IMR-90 (cell line): ENCODE measurements at places on chromosomes 7 and 10.

GRCh38 chr10:79532-80215 is 30.6 kb upstream of the TUBB8 start:
- DNase-seq, result no peak

- no peak for DNase-seq
These were observed 14.2 kb downstream of the SLC37A3 start for GRCh38 chr7:140383954-140384713.

GRCh38 chr10:69459893-69460575 is 8.8 kb downstream of the TSPAN15 start:
- DNase-seq, result no peak

DNA sequence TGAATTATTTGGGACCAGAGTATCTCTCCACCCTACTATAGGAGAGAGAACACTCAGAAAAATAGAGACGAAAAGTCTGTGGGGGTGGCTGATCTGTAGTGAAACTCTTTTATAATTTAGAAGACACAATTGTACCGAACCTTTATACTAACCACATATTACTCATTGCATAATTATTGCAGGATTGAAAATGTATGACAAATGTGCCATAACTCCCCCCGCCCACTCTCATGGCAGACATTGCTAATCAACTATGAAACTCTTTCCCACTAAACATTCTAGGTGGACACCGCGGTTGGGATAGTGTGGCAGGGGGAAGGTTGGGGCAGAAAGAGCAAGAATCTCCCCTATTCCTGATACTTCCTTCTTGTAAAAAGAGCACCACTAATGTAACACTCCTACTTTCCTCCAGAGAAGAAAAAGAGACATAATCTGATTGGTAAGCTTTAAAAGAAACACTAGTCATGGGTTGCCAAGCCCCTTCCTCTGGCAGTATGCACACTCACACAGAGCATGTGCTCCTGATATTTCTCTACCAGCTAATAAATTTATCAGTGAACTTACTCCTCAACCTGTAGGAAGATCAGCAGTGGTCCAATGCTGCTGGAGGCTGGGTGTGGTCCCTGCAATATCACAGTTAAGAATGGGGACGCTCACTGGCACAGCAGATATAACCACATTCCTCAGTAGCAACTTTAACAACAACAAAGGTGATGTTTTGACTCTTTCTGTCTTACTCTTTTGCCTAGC is 18.7 kb upstream of the ARID5B start:
- peak; percentile 58 for DNase-seq

GRCh38 chr7:21346297-21346696 is 81.6 kb upstream of the SP4 start:
- no peak for DNase-seq

- no peak for DNase-seq
These were observed 68.3 kb upstream of the MGMT start for GRCh38 chr10:129398711-129399141.

- no peak for DNase-seq
These were observed 175.6 kb downstream of the ELFN1 start for GRCh38 chr7:1845536-1846311.

- no peak for DNase-seq
These were observed 597.7 kb downstream of the NRG3 start for GRCh38 chr10:82472406-82473335.

DNA sequence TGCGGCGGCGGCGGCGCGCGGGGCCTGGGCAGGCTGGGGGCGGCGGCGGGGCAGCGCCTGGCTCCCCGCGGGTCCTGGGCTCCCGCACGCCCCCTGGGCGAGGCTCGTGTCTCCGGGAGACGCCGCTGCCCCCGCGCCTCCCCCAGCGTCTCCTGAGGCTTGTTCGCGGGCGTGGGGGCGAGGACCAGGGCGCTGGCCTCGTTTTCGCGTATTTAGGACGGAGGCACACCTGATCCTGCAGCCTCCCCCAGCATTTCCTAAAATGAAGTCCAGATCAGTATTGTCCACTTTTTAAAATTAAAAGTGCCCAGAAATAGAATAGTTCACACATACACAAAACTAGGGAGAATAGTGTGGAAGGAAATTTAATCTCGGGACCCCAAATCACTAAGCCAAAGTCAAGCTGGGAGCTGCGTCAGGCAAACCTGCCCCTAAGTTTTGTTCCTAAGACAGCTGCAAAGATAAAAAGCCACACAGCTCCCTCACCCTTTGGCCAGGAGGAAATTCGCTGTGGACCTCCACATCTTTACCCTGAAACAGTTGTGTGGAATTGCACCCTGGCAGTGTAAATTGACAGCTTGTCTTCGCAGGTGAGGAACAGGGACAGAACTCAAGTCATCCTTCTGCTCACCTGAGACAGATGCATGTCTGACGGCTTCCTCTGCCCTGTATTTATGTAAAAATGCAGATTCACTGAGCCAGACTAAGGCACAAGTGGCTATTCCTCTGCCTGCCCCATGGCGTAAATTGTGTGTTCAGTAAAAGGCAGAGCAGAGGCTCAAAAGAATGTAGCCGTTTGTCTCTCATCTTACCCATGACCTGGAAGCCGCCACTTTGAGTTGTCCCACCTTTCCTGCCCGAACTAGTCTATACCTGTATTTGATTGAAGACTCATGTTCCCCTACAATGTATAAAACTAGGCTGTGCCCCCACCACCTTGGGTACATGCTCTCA is 740 bp downstream of the GALNT11 start:
- no peak for DNase-seq

- no peak for DNase-seq
These were observed 1.5 kb downstream of the PCLO start for GRCh38 chr7:83161186-83161585.

- DNase-seq, result no peak
These were observed 59.6 kb upstream of the BICC1 start for GRCh38 chr10:58453105-58453504.
